ENCODE measurements at places on chromosomes 11 and 22.

DNA sequence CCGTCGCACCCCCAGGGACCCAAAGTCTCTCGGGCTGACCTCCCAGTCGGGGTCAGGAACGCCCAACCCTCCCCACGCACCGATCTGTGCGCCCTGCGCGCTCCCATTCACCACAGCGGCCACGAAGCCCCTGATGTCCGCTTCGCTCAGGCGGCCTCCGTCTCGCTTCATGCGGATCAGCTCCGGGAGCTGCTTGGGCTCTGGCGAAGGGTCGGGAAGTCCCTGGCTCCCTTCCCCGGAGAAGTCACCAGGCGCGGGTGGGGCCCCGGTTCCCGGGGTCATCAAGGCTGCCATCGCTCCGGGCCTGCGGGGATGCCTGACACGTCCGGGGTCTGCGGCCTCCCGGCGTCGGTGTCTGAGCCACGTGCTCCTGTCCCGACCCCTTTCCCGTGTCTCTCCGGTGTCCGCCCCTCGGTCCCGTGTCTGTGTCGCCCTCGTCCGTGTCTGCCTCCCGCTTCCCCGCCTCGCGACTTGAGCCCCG, 356 bp downstream of the TYMP start:
- DNase-seq: no peak

- no peak for DNase-seq
Measured at GRCh38 chr11:9973921-9974320, 310.0 kb downstream of the SWAP70 start.

DNA sequence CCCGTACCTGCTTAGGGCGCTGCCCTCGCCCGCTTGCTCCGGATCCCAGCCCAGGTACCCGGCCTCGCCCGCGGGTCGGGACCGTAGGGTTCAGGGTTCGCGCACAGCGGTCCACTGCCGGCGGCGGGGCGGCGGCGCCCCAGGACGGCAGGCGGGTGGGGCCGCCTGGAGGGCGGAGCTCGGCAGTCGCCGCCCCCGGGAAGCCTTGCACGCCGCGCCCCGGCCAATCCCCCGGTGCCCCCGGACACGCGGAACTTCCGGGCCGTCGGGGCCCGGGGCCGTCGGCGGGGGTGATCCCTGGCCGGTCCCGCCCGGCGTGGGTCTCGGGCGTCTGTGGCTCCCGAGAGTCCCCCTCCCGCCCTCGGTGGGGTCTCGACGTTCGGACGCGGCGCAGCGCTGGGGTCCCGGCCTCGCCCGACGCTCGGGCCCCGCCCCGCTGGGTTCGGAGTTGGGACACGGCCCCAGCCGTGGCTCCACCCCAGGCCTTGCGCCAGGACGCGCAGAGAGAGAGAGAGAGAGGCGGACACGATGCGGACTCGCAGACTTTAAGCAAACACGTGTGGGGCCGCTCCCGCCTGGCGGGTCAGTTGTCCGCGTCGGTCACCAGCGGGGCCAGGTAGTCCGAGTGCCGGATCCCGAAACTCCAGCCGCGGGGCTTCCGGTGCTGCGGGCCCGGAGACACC, at the start of gene TYMP:
TYMP (minus strand) TSS at position 116 of the 683 bp plus-strand sequence. CDS start 303 bp downstream, outside the sequence.
- DNase-seq: no peak

- no peak for DNase-seq
Measured at GRCh38 chr22:21075516-21076138, 29.9 kb downstream of the LRRC74B start.

DNA sequence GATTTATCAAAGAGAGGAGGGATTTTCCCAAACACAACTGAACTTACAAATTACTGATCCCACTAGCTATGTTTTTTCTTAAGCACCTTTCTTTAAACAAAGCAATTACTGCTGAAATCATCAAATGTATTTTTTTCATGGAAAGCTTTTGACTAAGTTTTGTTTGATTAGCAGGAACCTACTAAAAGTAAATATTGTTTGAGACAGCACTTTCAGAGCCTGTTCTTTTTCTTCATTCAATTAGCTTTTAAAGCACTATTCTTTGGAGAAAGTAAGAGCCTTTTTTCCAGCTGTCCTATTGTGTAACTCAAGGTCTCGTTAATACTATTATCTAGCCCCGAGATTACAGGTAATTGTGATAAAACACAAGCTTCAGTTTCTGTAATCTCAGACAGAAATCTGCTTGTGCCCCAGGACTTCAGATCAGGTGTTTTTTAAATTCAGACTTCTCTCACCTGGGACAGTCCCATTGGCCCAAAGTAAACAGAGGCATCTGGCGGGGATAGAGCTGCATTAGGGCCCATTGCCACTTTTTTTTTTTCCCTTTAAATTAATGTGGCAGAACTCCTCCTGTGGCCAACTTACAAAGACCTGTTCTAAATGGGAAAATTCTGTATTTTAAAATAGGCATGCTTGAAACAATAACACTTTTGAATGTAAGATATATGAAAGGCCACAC, 11.0 kb downstream of the CSTPP1 start:
- no peak for DNase-seq

DNA sequence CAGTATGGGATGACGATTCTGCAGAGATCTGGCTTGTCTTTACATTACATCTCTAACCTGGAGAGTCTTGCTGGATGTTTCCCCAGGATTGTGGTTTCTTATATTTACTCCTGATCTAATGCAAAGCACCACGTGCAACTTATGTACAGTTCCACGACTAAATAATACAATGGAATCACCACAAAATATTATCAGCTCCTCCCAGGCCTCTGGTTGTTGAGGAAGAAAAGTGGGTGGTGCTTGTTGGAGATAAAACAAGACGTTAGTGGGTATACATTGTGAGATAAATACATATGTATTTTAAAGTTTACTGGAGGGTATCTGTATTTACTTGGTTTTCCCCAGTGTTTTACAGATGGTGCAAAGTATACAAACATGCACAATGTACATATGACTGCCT, 569.7 kb downstream of the NTM start:
- DNase-seq: no peak

GRCh38 chr11:110092111-110092514, 1.1 kb upstream of the ZC3H12C start:
- no peak for DNase-seq

GRCh38 chr11:100866453-100866852, 179.4 kb downstream of the ARHGAP42 start:
- DNase-seq: no peak

GRCh38 chr11:32935462-32936029, 42.9 kb downstream of the QSER1 start:
- DNase-seq: no peak

DNA sequence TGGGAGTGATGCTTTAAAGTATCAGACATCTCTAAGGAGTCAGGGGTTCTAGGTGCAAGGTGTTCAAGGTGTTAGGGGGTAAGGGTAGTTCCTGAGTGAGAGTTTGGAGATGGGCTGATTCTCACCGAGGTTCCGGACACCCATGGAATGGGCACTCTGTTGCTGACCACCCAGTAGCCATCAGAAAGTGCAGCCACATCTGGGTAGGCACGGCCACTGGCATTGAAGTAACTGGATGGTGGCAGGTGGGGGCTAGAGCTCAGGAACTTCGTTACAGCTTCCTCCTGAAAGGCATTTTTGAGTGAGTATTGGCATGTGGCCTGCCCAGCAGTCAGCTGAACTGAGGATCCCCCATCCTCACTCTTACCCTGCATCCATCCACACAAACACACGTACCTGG, 3.0 kb upstream of the TAF10 start:
- no peak for DNase-seq

All from SW 1271 (cell line).